ENCODE measurements at places on chromosomes 2 and 18.

DNA sequence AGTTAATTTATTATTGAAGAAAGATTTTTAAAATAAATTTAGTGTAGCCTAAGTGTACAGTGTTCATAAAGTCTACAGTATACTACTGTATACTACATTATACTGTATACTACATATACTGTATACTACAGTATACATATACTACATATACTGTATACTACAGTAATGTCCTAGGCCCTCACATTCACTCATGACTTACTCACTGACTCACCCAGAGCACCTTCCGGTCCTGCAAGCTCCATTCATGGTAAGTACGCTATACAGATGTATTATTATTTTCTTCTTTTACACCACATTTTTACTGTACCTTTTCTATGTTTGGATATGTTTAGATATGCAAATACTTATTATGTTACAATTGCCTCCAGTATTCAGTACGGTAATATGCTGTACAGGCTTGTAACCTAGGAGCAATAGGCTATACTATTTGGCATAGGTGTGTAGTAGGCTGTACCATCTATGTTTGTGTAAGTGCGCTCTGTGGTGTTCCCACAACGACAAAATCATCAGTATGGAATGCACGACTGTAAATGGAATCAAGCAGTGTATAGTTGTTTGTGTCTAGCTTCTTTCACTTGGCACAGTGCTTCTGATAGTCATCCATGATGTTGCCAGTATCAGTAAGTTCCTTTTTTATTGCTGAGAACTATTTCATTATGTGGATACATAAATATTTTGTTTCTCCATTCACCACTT, 245.7 kb downstream of the MTX2 start:
- DNase-seq = no peak

- no peak for DNase-seq
These were observed 236.8 kb downstream of the CAMKMT start for GRCh38 chr2:44598330-44599119.

GRCh38 chr2:8802741-8803140, 34.7 kb downstream of the KIDINS220 start:
- no peak for DNase-seq

DNA sequence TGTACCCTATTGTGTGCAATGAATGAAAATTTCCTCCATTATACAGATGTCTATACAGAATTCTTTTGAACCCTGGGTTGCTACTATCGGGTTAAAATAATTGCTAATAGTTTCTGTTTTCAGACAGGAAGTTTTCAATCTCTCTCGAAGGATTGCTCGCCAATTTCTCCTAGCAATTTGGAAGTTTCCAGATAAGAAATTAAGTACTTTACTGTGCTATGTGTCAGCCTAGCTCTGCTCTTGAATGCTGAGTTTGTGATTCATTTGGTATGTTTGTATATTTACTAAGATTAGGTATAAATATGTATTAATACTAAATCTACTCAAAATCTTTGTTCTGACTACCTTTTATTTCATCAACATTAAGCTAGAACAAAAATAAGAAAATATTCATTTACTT, 74.6 kb upstream of the ARL5A start:
- no peak for DNase-seq

GRCh38 chr18:48949606-48950535, 894 bp downstream of the SMAD7 start:
- no peak for DNase-seq

DNA sequence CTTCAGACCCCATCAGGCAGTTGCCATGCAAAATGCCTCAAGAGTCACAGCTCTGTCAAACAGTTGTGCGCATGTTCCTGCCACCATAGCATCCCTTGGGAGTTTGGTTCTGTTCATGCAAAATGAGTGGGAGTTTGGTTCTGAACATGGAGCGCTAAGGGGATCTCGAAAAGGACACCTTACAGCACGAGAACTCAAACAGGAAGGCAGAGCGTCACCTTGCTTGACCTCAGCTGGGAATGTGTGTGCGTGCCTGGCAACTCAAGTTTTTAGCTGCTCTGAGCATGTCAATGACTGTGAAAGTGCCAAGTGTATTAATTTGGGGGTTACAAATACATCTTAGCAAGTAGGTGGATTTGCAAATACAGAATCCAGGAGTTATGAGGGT, 16.6 kb downstream of the MALL start:
- DNase-seq = no peak

DNA sequence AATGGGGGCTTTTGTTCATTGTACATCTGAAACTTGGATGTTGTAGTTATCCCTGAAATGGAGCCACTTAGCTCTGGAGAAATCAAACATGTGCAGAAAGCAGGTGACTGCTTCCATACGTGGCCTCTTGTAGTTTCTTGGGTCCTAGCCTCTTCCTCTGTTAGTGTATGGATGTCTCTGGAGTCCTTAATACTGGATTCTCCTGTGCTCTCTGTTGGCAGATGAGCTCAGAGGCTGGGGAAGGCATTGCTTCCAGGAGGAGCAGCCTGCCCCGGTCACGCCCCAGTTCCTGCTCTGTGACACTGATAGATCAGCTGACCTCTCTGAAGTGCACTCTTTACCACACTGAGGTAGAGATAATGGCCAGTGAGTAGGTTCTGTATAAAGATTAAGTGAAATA, 176.2 kb downstream of the LDLRAD4 start:
- no peak for DNase-seq

- DNase-seq = no peak
These were observed 80.9 kb downstream of the CHRNA1 start for GRCh38 chr2:174683392-174683759.
